ENCODE measurements at places on chromosomes 11 and 22. TPM values are rescaled to one million over a fixed set of nuclear protein-coding genes. Genes with fewer than 3 reads are reported as not detected.

GRCh38 chr11:78295991-78296930 is 107.5 kb downstream of the USP35 start:
- no peak for DNase-seq
- no peak overlapping the region for H3K4me3 ChIP-seq
- H3K4me1 ChIP-seq, result peaks cover 9% of the 10 kb centered on the region
- no peak overlapping the region for H3K27ac ChIP-seq
- no peaks in the 10 kb centered on the region for H3K27me3 ChIP-seq

- H3K27me3 ChIP-seq, result no peaks in the 10 kb centered on the region
- no peak for DNase-seq
- no peaks in the 10 kb centered on the region for H3K36me3 ChIP-seq
- H3K4me1 ChIP-seq, result peaks cover 9% of the 10 kb centered on the region
- H3K4me3 ChIP-seq, result no peak overlapping the region
Observed at GRCh38 chr11:133896028-133896427, 50.7 kb upstream of the SPATA19 start.

- H3K27ac ChIP-seq, result no peak overlapping the region
- H3K27me3 ChIP-seq, result peaks cover 19% of the 10 kb centered on the region
- H3K4me1 ChIP-seq, result no peaks in the 10 kb centered on the region
Observed at GRCh38 chr22:22446517-22446916, 62.0 kb downstream of the ZNF280B start.

Gene VWCE
- total RNA-seq, result 10.7 TPM

Gene CPSF7
- total RNA-seq, result 82.7 TPM

DNA sequence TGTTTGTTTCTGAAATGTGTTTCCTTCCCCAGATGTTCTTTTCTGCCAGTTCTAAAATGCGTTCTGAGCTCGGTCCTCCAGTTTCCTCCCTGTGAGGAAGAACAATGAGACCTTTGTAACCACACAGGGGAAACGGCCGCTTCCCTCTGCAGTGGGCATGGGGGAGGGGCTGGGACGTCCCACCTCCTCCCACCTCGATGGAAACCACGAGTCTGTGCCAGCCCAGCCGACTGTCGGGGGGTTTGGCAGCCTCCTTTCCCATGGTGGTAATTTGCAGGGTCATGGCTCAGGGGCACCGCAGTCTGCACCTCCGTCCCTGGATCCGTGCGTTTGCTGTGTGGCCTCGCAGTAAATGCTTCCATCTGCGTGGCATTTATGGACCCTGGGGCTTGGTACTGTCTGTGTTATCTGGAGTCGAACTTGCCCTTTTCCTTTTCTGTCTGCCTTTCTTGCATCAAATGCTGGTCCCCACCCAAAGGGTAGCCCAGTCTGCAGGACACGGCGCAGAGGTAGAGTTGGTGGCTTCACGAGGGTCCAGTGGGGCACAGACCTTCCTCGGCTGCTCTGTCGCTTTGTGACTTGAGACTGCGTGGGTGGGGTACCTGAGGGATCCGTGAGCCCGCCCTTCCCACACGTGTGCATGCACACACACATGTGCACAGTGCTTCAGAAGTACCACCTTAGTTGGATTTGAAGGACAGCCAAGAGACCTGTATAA is 16.1 kb downstream of the LRP5 start:
- peak overlapping the region; percentile 89 for H3K27ac ChIP-seq
- H3K27me3 ChIP-seq, result no peaks in the 10 kb centered on the region
- no peak overlapping the region for H3K4me3 ChIP-seq
- H3K4me1 ChIP-seq, result peaks cover 65% of the 10 kb centered on the region
- no peak for DNase-seq
- peaks cover 4% of the 10 kb centered on the region for H3K36me3 ChIP-seq

DNA sequence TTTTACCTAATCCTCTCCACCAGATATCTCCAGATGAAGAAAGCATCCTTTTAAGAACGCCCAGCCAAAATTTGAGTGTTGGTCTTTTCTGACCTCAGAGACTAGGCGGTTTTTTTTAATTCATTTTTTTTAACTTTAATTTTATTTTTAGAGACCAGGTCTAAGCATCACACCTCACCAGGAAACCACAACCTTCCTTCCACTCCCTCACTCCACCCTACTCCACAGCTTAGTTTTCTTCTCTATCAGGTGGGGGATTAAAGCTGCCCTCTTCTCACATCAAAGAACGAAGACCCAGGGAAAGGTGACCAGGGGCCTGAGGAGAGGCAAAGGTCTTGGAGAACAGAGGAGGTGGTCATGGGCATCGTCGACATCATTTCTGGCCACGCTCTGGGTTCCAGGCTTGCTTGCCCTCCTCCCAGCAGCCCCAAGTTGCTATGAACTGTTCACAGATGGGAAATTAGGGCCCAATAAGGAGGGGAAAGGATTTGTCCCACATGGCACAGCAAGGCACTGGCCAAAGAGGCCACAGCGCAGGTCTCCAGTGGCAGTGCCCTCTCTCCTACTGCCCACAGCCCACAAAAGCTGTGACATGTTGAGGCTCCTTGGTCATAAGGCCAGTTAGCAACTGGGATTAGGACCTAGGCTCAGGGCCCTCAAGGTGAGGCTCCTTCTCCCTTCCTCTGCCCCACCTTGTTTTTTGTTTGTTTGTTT is 1.4 kb upstream of the PEX16 start:
- H3K27ac ChIP-seq, result peak overlapping the region; percentile 98
- peaks cover 18% of the 10 kb centered on the region for H3K27me3 ChIP-seq
- H3K36me3 ChIP-seq, result no peaks in the 10 kb centered on the region

Gene OR4C13
- not detected for total RNA-seq

DNA sequence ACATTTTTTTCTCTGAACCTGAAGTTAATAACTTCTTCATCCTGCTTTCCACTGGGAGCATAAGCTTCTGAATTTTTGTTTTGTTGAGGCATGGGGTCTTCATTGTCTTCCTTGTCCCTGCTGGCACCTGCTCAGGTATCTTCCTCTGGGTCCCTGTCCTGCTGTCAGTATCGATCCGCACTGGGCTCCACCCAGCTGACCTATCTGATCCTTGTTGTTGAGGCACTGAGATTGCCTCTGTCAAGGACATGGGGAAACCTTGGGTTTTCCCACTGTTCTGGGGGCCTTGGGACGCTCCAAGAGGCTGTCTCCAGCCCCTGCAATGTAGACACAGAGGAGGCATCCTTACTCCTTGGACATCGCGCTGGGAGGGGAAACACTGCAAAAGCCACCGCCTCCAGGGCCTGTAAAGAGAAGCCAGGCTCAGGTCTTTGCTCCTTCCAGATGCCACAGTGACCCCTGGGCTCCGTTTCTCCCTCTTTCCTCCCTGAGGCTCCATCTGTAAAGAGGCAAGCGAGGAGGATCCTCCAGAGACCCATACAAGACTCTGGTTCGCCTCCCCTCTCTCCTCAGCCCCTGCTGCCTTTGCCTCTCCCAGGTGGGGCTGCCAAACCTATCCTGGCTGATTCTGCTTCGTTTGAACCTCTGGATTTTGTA is 8.6 kb upstream of the RBFOX2 start:
- H3K27ac ChIP-seq, result no peak overlapping the region
- H3K4me3 ChIP-seq, result no peak overlapping the region
- no peaks in the 10 kb centered on the region for H3K36me3 ChIP-seq
- peaks cover 13% of the 10 kb centered on the region for H3K27me3 ChIP-seq

GRCh38 chr11:78453140-78453935 is 35.7 kb upstream of the GAB2 start:
- H3K27ac ChIP-seq, result no peak overlapping the region
- no peak overlapping the region for H3K4me3 ChIP-seq
- no peak for DNase-seq

DNA sequence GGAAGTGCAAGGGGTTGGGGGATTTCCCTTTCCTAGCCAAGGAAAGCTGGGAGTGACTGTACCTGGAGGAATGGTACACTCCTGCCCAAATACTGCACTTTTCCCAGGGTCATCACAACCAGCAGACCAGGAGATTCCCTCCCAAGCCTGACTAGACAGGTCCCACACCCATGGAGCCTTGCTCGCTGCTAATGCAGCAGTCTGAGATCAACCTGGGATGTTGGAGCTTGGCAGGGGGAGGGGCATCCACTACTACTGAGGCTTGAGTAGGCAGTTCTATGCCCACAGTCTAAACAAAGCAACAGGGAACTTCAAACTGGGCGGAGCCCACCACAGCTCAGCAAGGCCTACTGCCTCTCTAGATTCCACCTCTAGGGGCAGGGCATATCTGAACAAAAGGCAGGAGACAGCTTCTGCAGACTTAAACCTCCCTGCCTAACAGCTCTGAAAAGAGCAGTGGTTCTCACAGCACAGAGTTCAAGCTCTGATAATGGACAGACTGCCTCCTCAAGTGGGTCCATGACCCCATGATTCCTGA is 58.5 kb downstream of the SLC22A9 start:
- H3K4me1 ChIP-seq, result no peaks in the 10 kb centered on the region
- H3K4me3 ChIP-seq, result no peak overlapping the region
- DNase-seq, result no peak
- no peak overlapping the region for H3K27ac ChIP-seq

- no peak overlapping the region for H3K27ac ChIP-seq
- no peaks in the 10 kb centered on the region for H3K4me1 ChIP-seq
- H3K4me3 ChIP-seq, result no peak overlapping the region
- H3K36me3 ChIP-seq, result no peaks in the 10 kb centered on the region
- DNase-seq, result no peak
- no peaks in the 10 kb centered on the region for H3K27me3 ChIP-seq
Observed at GRCh38 chr11:49202287-49202976, 6.0 kb downstream of the FOLH1 start.

Gene CRYBB2
- not detected for total RNA-seq

DNA sequence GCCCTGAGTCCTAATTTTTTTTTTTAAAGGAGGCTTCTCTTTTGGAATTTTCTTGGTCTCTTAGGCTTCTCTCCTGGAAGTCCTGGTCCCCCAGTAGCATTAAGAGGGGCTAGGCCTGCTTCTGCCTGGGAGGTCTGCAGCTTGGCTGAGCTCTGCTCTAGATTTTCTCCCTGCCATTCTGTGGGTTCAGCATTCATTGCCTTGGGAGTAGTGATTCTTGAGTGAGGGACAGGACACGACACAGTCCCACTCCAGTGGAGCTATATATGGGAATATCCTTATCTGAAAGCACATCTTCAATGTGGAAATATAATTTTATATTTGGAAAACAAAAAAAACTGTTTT is 3.7 kb downstream of the IGSF22 start:
- DNase-seq, result no peak
- H3K27me3 ChIP-seq, result peaks cover 28% of the 10 kb centered on the region
- H3K27ac ChIP-seq, result no peak overlapping the region
- H3K36me3 ChIP-seq, result no peaks in the 10 kb centered on the region
- peaks cover 13% of the 10 kb centered on the region for H3K4me1 ChIP-seq

GRCh38 chr11:5928271-5928670 is 13.8 kb upstream of the OR56A3 start:
- H3K27me3 ChIP-seq, result no peaks in the 10 kb centered on the region
- no peaks in the 10 kb centered on the region for H3K4me1 ChIP-seq
- no peak overlapping the region for H3K27ac ChIP-seq
- DNase-seq, result no peak
- no peak overlapping the region for H3K4me3 ChIP-seq

DNA sequence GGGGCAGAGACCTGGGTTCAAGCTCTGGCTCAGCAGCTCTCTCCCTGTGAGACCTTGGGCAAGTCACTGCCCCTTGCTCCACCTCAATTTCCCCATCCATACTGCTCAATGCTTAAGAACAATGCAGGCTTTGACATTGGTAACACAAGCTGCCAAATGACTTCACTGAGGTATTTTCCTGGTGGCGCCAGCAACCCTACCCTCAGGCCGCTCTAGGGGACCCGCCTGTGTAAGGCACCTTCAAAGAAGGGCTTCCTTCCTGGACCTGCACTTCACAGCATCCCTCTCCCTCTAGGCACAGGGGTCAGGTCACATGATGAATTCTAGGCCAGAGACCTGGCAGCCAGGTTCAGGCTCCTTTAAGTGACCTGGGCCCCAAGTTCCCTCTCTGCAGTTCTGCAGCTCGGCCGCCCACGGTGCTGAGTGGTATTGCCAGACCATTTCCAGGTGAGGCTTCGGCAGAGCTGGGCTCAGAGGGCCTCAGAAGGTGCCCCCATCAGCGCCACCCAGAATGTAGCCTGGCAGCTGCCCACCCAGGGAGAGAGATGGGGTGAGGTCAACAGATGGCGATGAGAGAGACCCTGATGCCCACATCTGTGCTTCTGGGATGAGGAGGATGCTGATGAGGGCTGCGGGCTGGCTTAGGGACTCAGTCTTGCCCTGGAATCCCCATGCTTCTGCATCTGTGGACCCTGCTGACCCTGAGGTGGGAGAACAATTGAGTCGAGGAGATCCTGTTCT is 4.5 kb downstream of the WNT11 start:
- H3K36me3 ChIP-seq, result no peaks in the 10 kb centered on the region
- no peak for DNase-seq
- no peak overlapping the region for H3K27ac ChIP-seq
- peaks cover 12% of the 10 kb centered on the region for H3K4me1 ChIP-seq
- no peak overlapping the region for H3K4me3 ChIP-seq

DNA sequence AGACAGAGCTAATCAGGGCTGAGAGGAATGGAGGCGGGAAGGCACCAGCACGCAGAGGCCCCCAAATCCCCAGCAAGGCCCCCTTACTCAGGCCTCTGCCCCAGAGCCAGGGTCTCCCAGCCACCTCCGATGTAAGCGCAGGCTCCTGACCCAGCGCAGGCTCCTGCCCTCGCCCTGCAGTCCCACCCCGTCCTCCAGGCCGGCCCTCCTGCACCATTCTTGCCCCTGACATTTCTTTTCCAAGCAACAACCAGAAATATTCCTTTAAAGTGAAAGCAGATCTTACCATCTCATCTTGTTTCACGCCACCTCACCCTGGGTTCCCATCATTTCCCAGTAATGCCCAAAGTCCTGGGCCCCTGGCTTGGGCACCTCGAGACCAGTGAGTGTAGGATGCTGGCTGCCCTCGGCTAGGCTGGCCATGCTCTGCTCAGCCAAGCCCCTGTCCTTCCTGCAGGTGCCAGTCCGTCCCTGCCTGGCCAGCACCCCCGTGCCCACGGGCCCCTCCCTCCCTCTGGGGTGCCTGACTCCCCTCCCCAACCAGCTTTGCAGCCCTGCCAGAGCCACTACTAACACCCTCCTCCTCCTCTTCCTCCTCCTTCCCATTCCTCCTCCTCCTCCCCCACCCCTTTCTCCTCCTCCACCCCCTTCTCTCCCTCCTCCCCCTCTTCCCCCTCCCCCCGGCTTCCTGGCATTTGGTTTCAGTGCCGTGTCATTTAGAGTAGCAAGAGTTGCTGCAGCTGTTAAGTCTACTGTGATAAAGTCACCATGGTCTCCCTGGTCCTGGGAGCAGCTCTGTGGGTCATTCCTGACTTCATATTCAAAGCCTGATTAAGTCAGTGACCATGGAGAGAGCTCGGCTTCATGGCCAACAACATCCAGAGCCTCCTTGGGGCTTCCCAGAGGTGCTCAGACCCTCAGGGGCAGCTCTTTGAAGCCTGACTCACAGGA is 78.7 kb downstream of the PIWIL3 start:
- H3K4me3 ChIP-seq, result no peak overlapping the region
- H3K4me1 ChIP-seq, result peaks cover 2% of the 10 kb centered on the region
- H3K27ac ChIP-seq, result no peak overlapping the region
- H3K36me3 ChIP-seq, result no peaks in the 10 kb centered on the region

Data from osteocyte (in vitro differentiated cells).